Activated naive CD4-positive, alpha-beta T cell treated with anti-CD3 and anti-CD28 coated beads, Interleukin-2, amount 10 ng/mL, durations not matched to agents 7 days and 5 days (primary cell): ENCODE measurements at places on chromosomes 2 and 18.

- no peak overlapping the region for H3K4me3 ChIP-seq
- no peak for DNase-seq
- no peak overlapping the region for H3K27ac ChIP-seq
- H3K36me3 ChIP-seq = no peaks in the 10 kb centered on the region
- peaks cover 9% of the 10 kb centered on the region for H3K27me3 ChIP-seq
Measured at GRCh38 chr2:205822579-205822978, 140.3 kb downstream of the NRP2 start.

GRCh38 chr2:217085543-217085942, 225.7 kb upstream of the TNP1 start:
- H3K36me3 ChIP-seq = no peaks in the 10 kb centered on the region
- H3K27ac ChIP-seq = no peak overlapping the region
- H3K27me3 ChIP-seq = peaks cover 17% of the 10 kb centered on the region
- no peak overlapping the region for H3K4me3 ChIP-seq
- DNase-seq = no peak
- peaks cover 16% of the 10 kb centered on the region for H3K4me1 ChIP-seq

- no peak for DNase-seq
- no peak overlapping the region for H3K27ac ChIP-seq
- H3K4me1 ChIP-seq = no peaks in the 10 kb centered on the region
- H3K4me3 ChIP-seq = no peak overlapping the region
- H3K27me3 ChIP-seq = peaks cover 11% of the 10 kb centered on the region
- no peaks in the 10 kb centered on the region for H3K36me3 ChIP-seq
Measured at GRCh38 chr18:21439431-21439846, 161.1 kb downstream of the ESCO1 start.

- H3K4me3 ChIP-seq = no peak overlapping the region
- DNase-seq = no peak
- H3K27me3 ChIP-seq = no peaks in the 10 kb centered on the region
- H3K27ac ChIP-seq = no peak overlapping the region
- no peaks in the 10 kb centered on the region for H3K36me3 ChIP-seq
Measured at GRCh38 chr18:75574187-75574586, 146.7 kb upstream of the SMIM21 start.

- H3K4me1 ChIP-seq = peaks cover 14% of the 10 kb centered on the region
- peak overlapping the region; percentile 28 for H3K27ac ChIP-seq
- no peaks in the 10 kb centered on the region for H3K27me3 ChIP-seq
- no peak for DNase-seq
- H3K4me3 ChIP-seq = no peak overlapping the region
Measured at GRCh38 chr2:7015007-7015950, 98.1 kb downstream of the RNF144A start.

- H3K4me3 ChIP-seq = no peak overlapping the region
- no peak for DNase-seq
- H3K27me3 ChIP-seq = no peaks in the 10 kb centered on the region
- H3K36me3 ChIP-seq = peaks cover 25% of the 10 kb centered on the region
- no peak overlapping the region for H3K27ac ChIP-seq
Measured at GRCh38 chr2:24891201-24891600, 28.8 kb downstream of the ADCY3 start.

DNA sequence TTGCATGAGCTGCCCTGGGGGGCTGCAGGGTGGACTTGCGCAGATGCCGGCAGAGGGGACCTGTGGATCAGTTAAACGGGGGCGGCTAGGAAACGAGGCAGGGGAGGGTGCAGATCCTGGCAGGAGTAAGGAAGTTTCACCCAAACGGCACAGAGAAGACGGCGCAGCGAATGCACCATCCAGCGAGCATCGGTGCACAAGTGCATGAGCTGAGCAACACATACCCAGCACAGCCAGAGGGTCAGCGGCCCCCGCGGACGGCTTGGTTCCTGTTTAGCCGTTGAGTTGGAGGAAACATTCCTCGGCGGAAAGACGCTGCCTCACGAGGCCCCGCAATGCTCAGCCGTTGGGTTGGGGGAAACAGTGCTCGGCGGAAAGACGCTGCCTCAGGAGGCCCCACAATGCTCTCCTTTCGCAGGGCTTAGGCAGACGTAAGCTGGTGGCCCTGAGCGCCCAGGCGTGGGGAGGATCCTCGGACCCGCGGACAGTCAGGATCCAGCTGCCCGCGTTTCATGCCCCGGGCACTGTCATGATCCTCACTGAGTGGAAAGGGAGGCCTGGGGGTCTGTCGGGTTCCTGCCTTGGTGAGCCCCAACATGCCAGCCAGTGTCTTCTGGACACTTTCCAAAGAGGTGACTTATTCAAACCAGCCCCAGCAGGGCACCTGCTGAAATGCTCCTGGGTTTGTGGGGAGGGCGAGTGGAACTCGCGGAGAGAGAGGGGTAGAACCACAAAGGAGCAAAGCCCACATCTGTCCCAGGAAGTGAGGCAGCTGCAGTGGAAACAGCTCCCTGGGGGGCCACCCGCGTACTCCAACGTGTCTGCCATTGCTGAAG, 86.3 kb downstream of the NDUFA10 start:
- peaks cover 7% of the 10 kb centered on the region for H3K4me1 ChIP-seq
- H3K27ac ChIP-seq = no peak overlapping the region
- no peaks in the 10 kb centered on the region for H3K36me3 ChIP-seq

DNA sequence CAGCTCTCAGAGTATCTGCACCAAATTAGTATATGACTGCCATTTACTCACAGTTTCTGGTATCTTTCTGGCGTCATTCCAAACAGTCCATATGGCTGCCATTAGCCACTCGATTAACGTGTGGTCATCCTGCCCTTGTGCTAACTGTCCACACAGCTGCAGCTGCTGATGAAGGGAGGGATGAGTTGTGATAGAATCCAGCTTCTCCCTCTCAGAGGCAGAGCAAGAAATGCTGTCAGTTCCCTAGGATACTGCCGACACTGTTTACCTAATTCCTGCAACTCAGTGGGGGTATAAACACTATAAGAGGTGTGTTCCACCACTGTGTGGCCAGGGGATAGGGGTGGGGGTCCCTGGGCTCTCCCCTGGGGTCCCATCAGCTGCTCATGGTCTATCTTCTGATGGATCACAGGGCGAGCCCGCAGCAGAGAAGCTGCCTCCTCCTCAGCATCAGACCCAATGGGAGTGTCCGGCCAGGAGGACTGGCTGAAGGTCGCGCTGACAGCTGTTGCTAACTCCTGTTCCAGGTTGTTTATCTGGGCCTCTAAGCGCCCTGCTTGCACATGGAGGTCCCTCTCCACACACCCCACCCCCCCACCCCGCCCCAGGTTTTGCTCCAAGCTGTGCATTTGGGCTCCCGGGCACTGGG, 17.3 kb upstream of the KLHL23 start:
- H3K4me3 ChIP-seq = no peak overlapping the region
- H3K36me3 ChIP-seq = no peaks in the 10 kb centered on the region
- H3K27ac ChIP-seq = no peak overlapping the region
- no peaks in the 10 kb centered on the region for H3K27me3 ChIP-seq
- DNase-seq = no peak

- no peak overlapping the region for H3K4me3 ChIP-seq
- peaks cover 52% of the 10 kb centered on the region for H3K4me1 ChIP-seq
- peaks cover 65% of the 10 kb centered on the region for H3K36me3 ChIP-seq
Measured at GRCh38 chr2:162050513-162050961, 23.5 kb downstream of the DPP4 start.

DNA sequence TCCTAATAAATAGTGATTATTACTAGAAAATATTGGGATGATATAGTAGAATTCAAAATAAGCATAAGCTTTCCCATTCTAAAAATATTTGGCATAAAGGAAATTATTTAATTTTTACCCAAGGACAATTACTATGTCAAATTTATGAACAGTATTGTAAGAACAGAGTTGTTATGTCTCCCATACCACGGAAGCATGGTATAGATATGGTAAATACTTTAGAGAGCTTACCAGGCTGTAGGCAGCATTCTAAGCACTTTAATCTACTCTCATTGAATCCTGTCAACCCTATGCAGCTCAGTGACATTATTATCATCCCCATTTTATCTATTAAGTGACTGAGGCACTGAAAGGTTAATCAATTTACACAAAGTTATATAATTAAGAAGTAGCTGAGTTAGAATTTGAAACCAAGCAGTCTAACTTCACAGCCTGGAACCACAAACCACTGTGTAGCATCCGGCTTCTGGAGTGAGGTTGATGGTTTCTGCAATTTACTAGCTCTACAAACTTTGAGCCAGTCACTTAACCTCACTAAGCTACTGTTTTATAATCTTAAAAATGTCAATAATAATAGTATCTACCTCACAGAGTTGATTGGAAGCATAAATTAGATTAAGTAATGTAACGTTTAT, 323.7 kb downstream of the ARHGAP15 start:
- no peaks in the 10 kb centered on the region for H3K27me3 ChIP-seq
- DNase-seq = peak; percentile 54
- H3K36me3 ChIP-seq = peaks cover 49% of the 10 kb centered on the region
- no peak overlapping the region for H3K4me3 ChIP-seq
- peaks cover 19% of the 10 kb centered on the region for H3K4me1 ChIP-seq

- H3K27ac ChIP-seq = no peak overlapping the region
- H3K4me3 ChIP-seq = no peak overlapping the region
- H3K36me3 ChIP-seq = peaks cover 21% of the 10 kb centered on the region
- H3K4me1 ChIP-seq = no peaks in the 10 kb centered on the region
Measured at GRCh38 chr18:63329431-63330145, 10.0 kb upstream of the BCL2 start.

DNA sequence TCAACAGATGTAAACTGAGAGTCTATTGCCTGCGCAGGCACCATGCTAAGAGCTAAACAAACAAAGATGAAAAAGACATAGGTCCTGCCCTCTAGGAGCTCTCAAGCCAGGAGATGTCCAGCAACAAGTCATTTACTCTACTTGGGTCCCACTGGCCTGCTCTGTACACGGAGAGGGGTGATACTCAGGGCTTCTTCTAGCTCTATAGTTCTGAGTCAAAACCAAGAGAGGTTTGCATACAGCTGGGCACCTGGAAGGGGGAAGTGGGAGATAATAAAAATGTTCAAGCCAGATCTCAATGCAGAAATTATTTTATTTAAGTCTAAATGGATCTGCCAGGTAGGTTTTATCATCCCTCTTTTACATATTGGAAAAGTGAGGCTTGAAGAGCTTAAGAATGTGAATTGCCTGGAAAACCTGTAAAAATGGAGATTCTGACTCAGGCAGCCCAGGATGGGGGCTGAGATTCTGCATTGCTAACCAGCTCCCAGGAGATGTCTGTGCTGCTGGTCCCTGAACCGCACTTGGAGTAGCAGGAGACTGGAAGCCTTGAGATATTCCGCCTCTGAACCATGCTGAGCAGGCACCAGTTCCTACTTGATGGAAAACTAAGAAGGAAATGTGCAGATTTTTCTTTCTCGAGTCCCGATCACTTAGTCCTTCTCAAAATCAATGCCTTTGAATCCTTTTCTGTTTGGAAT, 201.1 kb downstream of the PRKCE start:
- H3K36me3 ChIP-seq = peaks cover 9% of the 10 kb centered on the region
- H3K27me3 ChIP-seq = no peaks in the 10 kb centered on the region
- no peak overlapping the region for H3K4me3 ChIP-seq
- no peak overlapping the region for H3K27ac ChIP-seq

DNA sequence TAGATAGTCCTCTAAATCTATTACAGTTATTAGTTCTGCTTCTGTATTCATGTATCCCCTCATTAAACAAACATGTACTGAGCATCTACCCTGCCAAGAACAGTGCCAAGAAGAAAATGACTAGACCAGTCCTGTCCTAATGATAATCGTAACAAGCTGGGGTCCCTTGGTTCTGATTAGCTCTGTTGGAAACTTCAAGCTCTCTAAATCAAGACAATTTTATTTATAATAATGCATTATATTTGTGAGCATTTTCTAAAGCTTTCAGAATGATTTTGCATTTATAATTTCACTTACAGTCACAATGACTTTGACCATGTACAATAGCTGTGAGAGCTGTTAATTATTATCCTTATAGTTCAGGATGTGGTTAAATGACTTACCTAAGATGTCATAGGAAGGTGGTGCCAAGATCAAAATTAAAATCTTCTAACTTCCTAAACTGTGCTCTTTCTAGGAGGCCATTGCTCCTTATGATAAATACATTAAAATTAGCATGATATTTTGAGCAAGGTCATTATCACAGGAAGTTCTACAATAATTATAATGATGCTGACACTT, 336.5 kb upstream of the SLC39A10 start:
- H3K4me1 ChIP-seq = peaks cover 22% of the 10 kb centered on the region
- no peaks in the 10 kb centered on the region for H3K36me3 ChIP-seq
- no peak overlapping the region for H3K4me3 ChIP-seq
- H3K27ac ChIP-seq = no peak overlapping the region
- no peaks in the 10 kb centered on the region for H3K27me3 ChIP-seq

- H3K27me3 ChIP-seq = no peaks in the 10 kb centered on the region
- no peak overlapping the region for H3K27ac ChIP-seq
- no peak overlapping the region for H3K4me3 ChIP-seq
- DNase-seq = no peak
Measured at GRCh38 chr18:13420969-13421686, 202.6 kb downstream of the LDLRAD4 start.

GRCh38 chr2:168567836-168568235, 111.8 kb downstream of the CERS6 start:
- H3K4me1 ChIP-seq = peaks cover 5% of the 10 kb centered on the region
- no peak overlapping the region for H3K4me3 ChIP-seq
- no peaks in the 10 kb centered on the region for H3K27me3 ChIP-seq
- H3K36me3 ChIP-seq = peaks cover 16% of the 10 kb centered on the region
- H3K27ac ChIP-seq = no peak overlapping the region
